ENCODE measurements at places on chromosomes 2 and 18. TPM values are rescaled to one million over a fixed set of nuclear protein-coding genes. Genes with fewer than 3 reads are reported as not detected.

- DNase-seq: no peak
These were observed 155.0 kb downstream of the ZBTB7C start for GRCh38 chr18:48254077-48254602.

GRCh38 chr2:29017716-29018435 is 36.8 kb downstream of the TOGARAM2 start:
- DNase-seq: peak; percentile 2

DNA sequence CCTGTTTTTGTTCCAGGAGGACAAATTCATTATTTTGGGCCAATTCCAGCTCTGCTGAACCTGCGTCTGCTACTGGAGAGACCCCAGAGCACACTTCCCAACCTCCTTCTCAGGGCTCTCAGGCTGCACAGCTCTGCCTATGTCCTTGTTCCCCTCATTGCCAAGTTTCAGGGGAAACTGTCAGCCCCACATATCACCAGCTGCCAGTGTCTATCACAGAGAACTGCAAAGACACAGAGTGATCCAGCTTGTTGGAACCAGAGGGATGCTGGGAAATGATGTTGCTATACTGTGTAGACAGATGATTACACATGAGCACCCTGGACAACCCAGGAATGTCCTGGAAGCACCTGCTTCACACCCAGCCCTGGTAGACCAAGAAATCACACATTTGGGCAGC is 67.4 kb upstream of the TMEM247 start:
- DNase-seq: no peak

DNA sequence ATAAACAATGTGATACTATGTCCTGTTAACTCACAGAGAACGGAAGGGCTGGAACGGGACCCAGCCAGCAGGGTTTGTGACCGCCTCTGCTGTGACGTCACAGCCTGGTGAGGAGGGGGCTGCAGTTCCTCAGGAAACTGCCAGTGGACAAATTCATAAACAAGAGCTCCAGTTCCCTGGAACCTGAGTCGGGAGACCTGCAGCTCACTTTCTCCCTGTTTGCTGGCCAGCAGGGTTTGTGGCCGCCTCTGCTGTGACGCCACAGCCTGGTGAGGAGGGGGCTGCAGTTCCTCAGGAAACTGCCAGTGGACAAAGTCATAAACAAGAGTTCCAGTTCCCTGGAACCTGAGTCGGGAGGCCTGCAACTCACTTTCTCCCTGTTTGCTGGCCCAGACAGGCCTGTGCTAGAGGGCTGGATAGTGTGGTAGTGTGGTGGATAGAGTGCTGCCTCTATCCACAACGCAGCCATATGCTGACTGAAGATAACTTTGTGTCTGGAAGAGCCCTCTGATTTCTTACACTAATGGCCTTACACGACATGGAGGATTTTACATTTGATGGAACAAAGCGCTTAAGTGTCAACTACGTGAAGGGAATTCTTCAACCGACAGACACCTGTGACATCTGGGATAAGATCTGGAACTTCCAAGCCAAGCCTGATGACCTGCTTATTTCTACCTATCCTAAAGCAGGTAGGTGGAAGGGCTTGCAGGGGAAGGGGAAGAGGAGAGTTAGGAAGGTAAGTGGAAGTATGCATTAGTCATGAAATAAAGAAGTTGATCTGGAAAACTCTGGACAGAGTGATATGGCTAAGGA is at the start of gene SULT1C4:
Gene SULT1C4 (plus strand): TSS at position 140 of the 816 bp plus-strand sequence. CDS start 384 bp downstream, at position 524.
- peak; percentile 98 for DNase-seq

DNA sequence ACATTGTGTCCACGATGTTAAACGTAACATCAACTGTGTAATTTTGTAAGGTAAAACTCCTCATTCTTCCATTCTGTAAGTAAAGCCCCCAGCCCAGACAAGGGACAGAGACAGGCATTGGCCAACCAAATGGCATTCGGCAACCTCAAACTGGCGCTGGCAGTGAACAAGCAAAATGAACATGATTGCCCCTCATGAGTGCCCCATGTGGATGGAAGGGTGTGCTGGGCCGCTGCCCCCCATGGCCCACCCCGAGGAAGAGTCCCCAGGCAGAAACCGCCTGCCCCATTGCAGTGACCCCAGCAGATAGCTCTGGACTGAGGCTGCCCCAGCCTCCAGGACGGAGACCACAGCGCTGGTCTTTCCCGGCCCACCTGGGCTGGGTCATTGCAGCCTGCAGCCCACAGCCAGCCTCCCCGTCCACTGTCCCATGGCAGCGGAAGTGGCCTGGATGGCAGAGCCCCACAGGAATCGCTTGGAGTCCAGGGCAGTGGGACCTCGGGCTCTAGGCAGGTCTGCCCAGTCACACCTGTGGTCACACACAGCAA is 220.2 kb downstream of the HDAC4 start:
- DNase-seq: no peak

DNA sequence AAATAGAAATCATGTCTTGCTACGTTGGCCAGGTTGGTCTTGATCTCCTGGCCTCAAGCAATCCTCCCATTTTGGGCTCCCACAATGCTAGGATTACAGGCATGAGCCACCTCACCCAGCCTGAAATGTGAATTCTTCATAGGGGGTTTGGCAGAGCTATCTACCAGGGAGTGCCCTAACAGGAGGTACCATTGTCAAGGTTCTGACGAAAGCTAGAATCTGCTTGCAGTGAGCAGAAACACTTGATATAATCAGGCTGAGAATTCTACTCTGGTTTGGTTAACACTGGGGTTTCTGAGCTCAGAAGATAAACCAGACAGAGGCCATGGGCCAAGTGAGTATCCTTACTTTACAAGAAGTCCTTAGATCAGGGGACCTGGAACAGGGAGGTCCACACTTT is 7.2 kb upstream of the LAMA3 start:
- DNase-seq: no peak

Gene PLEKHM3
- 32.9 TPM for total RNA-seq

Data from lung (tissue), 17 donors.